ENCODE measurements at places on chromosomes 4 and X. TPM values are rescaled to one million over a fixed set of nuclear protein-coding genes. Genes with fewer than 3 reads are reported as not detected.

Gene CXorf49
- total RNA-seq = not detected

Gene RNF113A
- 7.5 TPM for total RNA-seq

Gene HS3ST1
- total RNA-seq = 1.2 TPM

Gene FAM47A
- not detected for total RNA-seq

Gene MND1
- total RNA-seq = 2.1 TPM

Gene CDKL2
- not detected for total RNA-seq

Gene TFDP3
- not detected for total RNA-seq

Gene AFM
- total RNA-seq = not detected

Gene PAGE4
- not detected for total RNA-seq

Gene NSDHL
- total RNA-seq = 35.0 TPM

Gene KIF4A
- 0.88 TPM for total RNA-seq

Gene MAGEA11
- total RNA-seq = not detected

Gene FOXR2
- not detected for total RNA-seq

Gene MAGEB5
- not detected for total RNA-seq

Gene SASH3
- total RNA-seq = 7.3 TPM

Gene GPRIN3
- 10.7 TPM for total RNA-seq

Gene STATH
- not detected for total RNA-seq

Data from subcutaneous adipose tissue (tissue), 4 donors.